ENCODE measurements at places on chromosomes 1 and 21. TPM values are rescaled to one million over a fixed set of nuclear protein-coding genes. Genes with fewer than 3 reads are reported as not detected.

AADACL3 gene
- total RNA-seq, result not detected

BSND gene
- total RNA-seq, result not detected

SPATA45 gene
- total RNA-seq, result not detected

GRCh38 chr1:91054780-91055481 is 33.1 kb upstream of the ZNF644 start:
- DNase-seq, result no peak
- H3K27ac ChIP-seq, result no peak overlapping the region
- no peaks in the 10 kb centered on the region for H3K27me3 ChIP-seq
- H3K4me3 ChIP-seq, result no peak overlapping the region
- H3K36me3 ChIP-seq, result no peaks in the 10 kb centered on the region
- no peaks in the 10 kb centered on the region for H3K4me1 ChIP-seq

DNA sequence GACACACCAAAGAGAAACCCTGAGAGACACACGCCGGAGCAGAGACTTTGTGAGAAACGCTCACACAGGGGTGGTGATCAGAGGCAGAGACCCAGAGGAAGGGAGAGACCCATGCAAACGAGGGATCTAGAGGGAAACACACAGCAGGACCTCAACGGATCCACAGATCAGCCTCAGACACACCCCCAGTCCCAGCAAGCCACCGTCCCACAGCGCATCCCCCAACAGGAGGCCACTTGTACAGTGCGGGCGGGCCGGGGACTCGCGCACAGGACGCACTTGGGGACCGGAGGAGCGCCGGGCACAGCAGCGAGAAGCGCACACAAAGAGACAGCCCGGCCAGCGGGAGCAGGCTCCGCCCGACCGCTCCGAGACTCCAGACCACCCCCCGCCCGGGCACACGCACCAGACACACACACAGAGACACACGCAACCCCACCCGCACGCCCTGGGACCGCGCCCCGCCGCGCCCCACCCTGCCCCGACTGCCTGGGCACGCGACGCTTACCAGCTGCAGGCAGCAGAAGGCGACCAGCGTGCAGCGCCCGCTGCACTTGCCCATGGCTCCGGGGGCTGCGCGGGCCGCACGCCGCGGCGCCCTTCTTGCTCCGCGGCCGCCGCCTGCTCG is 587 bp downstream of the NKAIN1 start:
- H3K36me3 ChIP-seq, result no peaks in the 10 kb centered on the region
- no peak overlapping the region for H3K27ac ChIP-seq
- H3K4me3 ChIP-seq, result peak overlapping the region; percentile 60
- peaks cover 85% of the 10 kb centered on the region for H3K27me3 ChIP-seq

GRCh38 chr1:25168193-25169071 is 63.9 kb downstream of the SYF2 start:
- no peak for DNase-seq
- H3K36me3 ChIP-seq, result no peaks in the 10 kb centered on the region
- no peak overlapping the region for H3K27ac ChIP-seq
- peaks cover 8% of the 10 kb centered on the region for H3K27me3 ChIP-seq

GRCh38 chr1:45051005-45051772 is 39.1 kb downstream of the UROD start:
- H3K27me3 ChIP-seq, result no peaks in the 10 kb centered on the region
- no peaks in the 10 kb centered on the region for H3K4me1 ChIP-seq
- H3K27ac ChIP-seq, result no peak overlapping the region
- H3K36me3 ChIP-seq, result no peaks in the 10 kb centered on the region
- DNase-seq, result no peak

DNA sequence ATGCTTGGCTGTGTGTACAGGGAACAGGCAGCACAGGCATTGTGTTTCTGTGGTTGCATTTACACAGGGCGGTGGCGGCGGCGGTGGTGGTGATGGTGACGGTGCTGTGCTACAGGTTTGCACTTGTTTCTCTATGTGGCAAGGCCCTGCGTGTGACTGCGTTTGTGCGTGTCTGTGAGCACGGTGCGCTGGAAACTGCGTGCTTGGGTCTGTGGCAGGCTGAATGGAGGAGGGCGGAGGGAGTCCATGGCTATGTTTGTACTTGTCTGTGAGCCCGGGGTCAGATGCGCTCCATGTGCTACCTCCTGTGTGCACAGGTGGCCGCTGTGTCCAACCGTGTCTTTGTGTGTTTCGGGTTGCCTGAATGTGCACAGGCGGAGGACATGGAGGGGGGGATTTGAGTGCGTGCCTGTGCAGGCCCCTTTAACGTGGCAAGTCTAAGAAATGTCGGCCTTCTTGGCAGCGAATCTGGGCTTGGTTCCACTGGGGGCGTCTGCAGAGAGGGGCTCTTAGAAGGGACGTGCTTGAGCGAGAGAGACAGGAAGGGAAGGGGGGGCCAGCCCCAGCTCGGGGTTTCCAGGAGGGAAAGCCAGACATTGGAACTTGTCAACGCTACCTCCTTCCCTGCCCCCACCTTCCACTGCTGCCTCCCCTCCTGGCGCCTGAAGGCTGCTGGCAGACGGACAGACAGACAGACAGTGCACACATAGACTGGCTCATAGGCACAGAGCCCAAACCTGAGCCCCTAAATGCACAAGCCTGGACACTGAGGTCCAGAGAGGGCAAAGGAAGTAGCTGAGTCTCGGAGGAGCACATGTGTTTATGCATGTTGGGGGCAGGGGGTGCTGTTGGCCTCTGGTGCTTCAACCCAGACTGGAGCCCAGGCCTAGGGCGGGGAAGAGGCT is 32.7 kb upstream of the WASF2 start:
- peak overlapping the region; percentile 29 for H3K4me3 ChIP-seq
- peak; percentile 59 for DNase-seq
- H3K27me3 ChIP-seq, result no peaks in the 10 kb centered on the region
- H3K4me1 ChIP-seq, result peaks cover 98% of the 10 kb centered on the region
- H3K27ac ChIP-seq, result peak overlapping the region; percentile 94
- H3K36me3 ChIP-seq, result no peaks in the 10 kb centered on the region

DNA sequence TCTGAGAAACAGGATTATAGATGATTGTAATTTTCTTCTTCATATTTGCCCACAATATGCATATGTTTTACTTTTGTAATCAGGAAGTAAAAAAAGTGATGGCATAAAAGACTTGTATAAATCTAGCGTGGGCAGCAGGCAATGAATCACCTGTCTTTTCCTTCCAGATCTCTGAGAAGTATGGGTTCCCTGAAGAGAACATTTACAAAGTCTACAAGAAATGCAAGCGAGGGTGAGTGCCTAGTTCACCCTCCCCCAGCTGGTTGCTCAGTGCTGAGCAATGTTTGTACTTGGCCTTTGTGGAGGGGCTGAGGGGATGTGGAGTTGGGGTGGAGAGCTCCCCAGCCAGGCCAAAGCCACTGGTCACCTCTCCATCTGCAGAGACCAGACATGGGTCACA is 30.7 kb downstream of the GRHL3 start:
- H3K27me3 ChIP-seq, result peaks cover 4% of the 10 kb centered on the region
- no peaks in the 10 kb centered on the region for H3K4me1 ChIP-seq
- H3K36me3 ChIP-seq, result no peaks in the 10 kb centered on the region
- H3K27ac ChIP-seq, result no peak overlapping the region

GRCh38 chr1:200885623-200886402 is 8.9 kb upstream of the INAVA start:
- H3K4me1 ChIP-seq, result peaks cover 2% of the 10 kb centered on the region
- no peak overlapping the region for H3K27ac ChIP-seq

GRCh38 chr1:8782001-8782620 is 35.3 kb downstream of the RERE start:
- H3K27ac ChIP-seq, result no peak overlapping the region
- H3K4me3 ChIP-seq, result no peak overlapping the region
- H3K27me3 ChIP-seq, result no peaks in the 10 kb centered on the region

GRCh38 chr1:13836136-13836535 is 136.1 kb downstream of the PRDM2 start:
- DNase-seq, result no peak
- H3K27ac ChIP-seq, result no peak overlapping the region
- no peaks in the 10 kb centered on the region for H3K36me3 ChIP-seq
- no peak overlapping the region for H3K4me3 ChIP-seq

GRCh38 chr1:59453297-59453968 is 156.5 kb downstream of the FGGY start:
- H3K27me3 ChIP-seq, result no peaks in the 10 kb centered on the region
- H3K36me3 ChIP-seq, result no peaks in the 10 kb centered on the region
- no peak overlapping the region for H3K27ac ChIP-seq
- no peak overlapping the region for H3K4me3 ChIP-seq

All from left ventricle myocardium inferior (tissue), 1 donor.